ENCODE measurements at places on chromosomes 4 and X.

- DNase-seq, result no peak
These were observed 243.8 kb downstream of the PPP3CA start for GRCh38 chr4:101103381-101104142.

GRCh38 chrX:22097012-22097694 is 65.0 kb downstream of the PHEX start:
- DNase-seq, result no peak

- no peak for DNase-seq
These were observed 43.6 kb downstream of the ACOX3 start for GRCh38 chr4:8396762-8397406.

DNA sequence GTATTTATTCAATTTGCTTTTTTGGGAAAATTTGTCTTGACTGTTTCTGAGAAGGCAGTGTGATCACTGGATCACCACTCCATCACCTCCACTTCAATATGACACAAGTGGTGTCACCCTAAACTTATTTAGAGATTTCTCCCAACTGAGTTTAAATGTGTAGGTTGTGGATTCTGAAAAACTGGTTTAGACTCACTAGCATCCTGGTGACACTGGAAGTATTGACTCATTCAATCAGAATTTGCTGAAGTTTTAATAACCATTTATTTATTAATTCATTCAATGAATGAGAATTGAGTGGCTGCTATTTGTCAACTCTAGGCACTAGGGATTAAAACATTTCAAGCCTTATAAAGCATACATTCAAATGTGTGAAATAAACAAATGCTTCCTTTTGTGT is 819.1 kb upstream of the EPHA5 start:
- DNase-seq, result no peak

GRCh38 chr4:87559090-87559837 is 30.1 kb upstream of the SPARCL1 start:
- DNase-seq, result peak; percentile 56

- no peak for DNase-seq
These were observed 144.9 kb downstream of the FNIP2 start for GRCh38 chr4:158913766-158914165.

GRCh38 chr4:2220016-2220630 is 21.8 kb downstream of the HAUS3 start:
- DNase-seq, result no peak

- no peak for DNase-seq
These were observed 15.3 kb downstream of the PDK3 start for GRCh38 chrX:24480400-24480865.

DNA sequence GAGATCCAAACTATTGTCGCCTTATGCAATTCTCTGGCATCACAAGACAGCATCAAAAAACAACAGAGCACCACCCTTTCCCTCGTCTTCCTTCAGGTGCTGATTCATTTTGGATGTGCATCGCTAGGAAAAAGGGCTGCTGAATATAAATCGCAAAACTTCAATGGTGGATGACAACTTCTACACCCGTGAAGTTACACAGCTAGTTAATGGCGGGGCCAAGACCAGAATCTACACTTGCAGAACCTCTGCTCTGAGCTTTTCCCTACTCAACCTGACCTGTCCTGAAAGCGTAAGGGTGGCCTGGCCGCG is 674 bp downstream of the GNPDA2 start:
- no peak for DNase-seq

DNA sequence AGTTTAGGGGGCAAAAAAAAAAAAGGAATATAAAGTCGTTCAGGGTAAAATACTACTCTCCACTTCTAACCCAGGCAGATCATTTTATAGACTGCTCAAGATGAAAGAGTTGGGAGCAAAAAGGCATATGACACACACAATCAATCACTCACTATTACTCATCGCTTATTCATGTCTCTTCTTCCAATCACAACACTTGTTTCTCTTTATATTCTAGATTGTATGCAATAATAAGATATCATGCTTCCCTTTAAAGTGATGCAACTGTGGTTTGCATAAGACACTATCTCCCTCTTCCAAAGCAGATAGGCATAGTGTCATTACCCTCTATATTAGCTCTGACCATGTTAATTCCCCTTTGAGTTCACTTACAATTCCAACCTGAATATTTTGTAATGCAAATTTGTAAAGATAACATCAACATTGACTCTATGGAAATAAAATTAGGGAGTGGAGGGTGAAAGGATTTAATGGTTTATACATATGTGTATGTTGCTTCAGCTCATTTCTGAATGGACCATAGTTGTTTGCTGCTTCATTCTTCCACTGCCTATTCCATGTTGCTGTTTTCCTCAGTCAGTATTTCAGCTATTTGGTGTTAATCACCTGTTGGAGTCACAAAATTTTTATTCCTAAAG is 154.9 kb upstream of the EPHA5 start:
- DNase-seq, result no peak

GRCh38 chr4:183197140-183197539 is 98.1 kb downstream of the WWC2 start:
- no peak for DNase-seq

DNA sequence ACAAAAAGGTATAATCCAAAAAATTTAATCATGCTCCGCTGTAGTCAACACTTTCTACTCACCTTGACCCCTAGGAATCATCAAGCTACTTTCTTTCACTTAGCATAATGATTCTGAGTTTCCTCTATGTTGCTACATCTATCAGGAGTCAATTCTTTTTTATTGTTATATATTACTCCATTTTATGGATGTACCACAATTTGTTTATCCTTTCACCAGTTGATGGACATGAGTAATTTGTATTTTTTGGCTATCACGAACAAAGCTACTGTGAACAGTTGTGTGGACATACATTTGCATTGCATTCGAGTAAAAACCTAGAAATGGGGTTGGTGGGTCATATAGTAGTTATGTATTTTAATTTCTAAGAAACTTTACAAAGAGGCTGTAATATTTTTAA is 102.9 kb downstream of the PRSS12 start:
- no peak for DNase-seq

DNA sequence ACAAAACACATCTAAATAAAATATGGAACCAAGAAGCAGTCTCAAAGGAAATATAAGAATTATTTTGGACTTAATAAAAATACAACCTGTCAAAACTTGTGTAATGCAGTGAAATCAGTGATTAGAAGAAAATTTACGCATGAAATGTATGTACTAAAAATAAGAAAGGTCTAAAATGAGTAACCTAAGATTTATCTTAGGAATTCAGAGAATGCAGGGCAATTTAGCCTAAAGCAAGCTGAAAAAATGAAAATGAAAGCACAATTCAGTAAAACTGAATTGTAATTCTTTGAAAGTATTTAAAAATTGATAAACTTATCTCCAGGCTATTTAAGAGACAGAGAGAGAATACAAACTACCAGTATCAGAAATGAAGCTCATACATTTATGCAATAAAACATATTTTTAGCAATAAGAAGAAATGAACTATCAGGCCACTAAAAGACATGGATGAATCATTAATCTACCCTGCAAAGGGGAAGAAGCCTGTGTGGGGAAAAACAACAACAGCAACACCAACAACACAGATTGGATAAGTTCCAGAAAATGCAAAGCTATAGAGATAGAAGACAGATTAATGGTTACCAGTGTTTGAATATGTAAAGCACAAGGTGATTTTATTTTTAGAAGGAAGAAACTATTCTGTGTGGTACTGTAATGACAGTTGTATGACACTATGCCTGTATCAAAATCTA is 442.0 kb upstream of the ADGRL3 start:
- DNase-seq, result no peak

DNA sequence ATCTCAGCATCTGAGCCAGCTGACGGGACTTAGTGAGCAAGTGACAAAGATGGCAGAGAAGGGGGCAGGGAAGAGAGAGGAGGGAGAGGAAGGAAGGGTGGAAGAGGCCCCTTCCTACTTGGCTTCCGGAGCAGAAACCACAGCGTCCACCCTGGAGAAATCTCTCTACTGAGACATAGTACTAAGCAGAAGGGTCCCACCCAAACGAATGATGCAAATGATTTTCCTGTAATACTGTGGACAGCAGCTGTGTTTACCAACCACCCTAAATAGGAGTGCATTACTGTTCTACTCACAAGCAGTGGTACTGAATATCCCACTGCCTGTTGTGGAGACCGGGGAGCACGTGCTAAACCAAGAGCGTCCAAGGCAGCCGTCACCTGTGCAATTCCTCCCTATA is 29.4 kb downstream of the DTHD1 start:
- no peak for DNase-seq

GRCh38 chr4:159902648-159903047 is 799.8 kb downstream of the RAPGEF2 start:
- DNase-seq, result no peak

DNA sequence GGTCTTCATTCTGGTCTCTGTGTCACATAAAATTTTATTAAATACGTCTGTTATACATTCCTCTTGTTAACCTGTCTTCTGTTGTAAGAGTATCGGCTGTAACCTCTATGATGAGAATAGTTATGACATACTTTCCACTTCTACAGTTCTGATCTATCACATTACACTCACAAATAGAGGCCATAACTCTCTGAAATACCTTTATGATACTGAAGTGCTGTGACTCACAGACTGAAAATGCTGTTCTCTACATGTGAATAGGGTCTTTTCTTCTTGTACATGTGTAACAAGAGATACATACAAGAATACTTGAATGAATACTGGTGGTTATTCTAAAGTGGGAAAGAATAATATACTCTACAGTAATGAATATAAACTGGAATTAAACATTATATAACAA is 1047.6 kb downstream of the TECRL start:
- DNase-seq, result no peak

GRCh38 chr4:83438719-83439118 is 16.9 kb downstream of the HELQ start:
- no peak for DNase-seq

DNA sequence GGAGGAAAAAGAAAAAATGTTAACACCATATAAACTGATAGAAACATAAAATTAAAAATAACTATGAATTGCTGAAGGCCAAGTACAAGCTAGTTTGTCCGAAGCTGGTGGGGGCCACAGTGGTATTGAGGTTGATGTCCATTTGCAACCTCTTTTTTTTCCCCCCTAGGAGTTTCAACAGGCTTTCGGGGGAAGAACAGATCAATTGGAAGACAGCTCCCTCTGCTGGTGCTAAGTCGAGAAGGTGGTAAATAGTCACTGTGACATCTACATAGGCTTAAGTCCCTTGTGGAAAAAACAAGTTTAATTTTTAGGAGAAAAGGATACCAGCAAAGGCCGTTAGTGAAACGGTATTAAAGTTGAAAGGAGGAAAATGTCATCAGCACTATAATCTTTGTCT is 115.7 kb upstream of the ZXDA start:
- DNase-seq, result peak; percentile 2

DNA sequence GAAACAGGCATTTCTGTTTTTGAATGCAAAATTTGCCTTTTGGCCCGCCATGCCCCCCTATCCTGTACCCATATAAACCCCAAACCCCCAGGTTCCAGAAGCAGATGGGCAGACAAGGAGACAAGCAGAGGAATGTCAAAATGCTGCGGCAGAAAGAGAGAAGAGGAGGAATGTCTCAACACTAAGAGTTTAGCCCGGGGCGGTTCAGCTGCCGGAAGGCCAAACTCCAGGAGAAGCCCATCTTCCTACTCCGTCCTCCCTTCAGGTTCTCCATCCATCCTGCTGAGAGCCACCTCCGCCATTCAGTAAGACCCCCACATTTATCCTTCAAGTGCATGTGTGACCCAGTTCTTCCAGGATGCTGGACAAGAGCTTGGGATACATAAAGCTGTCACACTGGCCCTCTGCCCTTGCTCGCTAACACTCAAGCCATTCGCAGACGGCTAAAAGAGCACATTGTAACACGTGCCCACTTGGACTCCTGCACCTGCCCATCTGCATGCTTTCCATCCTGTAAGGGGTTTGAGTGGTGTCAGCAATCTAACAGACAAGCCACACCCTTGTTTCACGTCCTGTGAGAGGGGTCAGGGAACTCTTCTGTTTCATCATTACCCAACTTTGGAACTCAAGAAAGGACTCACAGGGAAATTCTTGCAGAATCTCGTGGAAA is 31.3 kb downstream of the TLR10 start:
- no peak for DNase-seq
